Activated CD4-positive, alpha-beta T cell treated with anti-CD3 and anti-CD28 coated beads, Interleukin-2, amount 50 U/mL, for 24 hours (primary cell): ENCODE measurements at places on chromosomes 1 and 21.

GRCh38 chr21:22490049-22490448 is 1491.8 kb downstream of the NCAM2 start:
- DNase-seq, result no peak

DNA sequence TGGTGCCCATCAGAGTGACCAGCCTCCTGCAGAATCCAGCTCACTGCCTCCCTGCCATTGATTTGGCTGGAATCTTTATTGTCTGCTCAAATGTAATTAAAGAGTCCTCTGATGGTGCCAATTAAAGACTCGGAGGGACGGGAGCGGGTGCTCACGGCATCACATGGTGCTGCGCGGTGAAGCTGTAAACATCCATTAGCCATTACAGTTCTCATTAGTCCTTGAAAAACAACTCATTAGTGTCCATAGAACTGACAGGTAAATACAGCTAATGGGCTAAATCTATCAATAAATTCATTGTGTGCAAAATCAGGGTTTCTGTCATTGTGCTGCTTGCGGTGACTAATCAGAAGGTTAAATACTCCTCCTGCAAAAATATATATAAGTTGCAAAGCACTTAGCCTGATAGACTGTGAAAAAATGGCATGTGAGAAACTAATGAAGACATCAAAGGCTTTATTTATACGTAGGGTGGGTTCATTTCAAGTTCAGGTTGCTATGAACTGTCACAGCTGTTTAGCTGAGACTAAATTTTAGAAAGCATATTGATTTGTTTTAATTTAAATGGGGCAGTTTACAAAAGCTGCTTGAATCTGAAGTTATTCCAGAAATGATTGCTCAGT is 289.8 kb upstream of the POU3F1 start:
- DNase-seq, result no peak

DNA sequence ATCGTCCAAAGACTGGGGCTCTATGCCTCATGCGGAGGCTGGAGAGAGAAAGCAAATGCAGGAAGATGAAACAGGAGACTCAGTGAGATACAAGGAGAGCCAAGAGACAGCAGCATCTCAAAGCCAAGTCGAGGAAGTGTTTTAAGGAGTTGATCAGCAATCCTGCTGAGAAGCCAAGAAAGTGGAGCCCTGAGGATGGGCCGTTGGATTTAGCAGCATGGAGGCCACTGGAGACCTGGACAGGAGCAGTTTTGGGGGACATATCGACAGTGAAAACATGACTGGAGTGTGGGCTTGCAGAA is 107.4 kb upstream of the ZBTB40 start:
- no peak for DNase-seq

DNA sequence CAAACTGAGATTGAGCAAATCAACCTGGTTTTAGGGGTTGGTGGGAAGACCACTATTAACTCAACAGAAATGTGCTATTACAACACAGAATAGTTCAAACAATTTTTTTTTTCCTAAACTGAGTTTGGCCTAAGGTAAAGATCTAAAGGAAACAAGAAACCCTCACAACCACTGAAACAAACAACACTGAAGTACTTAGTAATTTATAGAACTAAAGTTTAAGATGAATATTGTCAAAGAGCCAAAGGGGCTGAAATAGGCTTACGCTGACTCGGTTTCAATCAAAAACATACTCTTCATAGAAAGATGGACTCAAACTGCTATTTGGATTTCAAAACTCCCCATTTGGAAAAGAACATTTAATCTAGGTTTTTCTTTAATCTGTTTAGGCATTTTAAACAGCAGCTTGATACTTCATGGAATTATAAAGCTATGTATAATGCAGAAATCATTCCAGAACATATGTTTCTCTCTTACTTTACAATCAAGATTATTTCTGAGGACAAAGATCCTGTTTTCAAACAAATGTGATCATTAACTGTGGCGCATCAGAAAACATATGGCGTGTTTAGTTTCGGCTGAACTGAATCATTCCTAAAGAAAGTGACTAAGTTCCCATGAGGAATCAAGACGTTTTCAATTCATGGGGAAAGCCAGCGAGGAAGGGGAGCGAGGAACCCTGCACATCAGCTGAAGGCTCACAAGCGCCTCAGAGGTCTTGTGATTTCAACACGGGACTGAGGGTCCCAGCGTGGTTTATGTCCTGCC is 62.7 kb downstream of the SYT6 start:
- no peak for DNase-seq

DNA sequence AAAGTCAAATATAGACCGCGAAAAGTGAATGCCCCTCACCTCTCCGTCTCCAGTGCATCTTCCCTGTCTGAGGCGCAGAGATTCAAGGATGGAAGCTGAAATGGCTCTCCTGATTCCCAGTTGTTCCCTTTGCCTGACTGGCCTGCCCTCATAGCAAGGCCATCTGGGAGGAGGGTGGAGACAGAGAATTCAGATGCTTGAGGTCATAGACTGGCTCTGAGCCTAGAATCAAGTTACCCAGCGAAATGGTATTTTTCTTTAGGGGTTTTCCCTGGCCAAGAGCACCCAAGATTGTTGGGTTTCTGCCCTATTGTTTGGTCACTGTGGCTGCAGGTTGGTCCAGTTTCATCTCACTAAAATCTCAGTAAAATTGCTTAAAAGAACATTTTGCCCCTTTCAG is 7.2 kb downstream of the METTL13 start:
- DNase-seq, result no peak

GRCh38 chr1:232890340-232890943 is 60.0 kb upstream of the NTPCR start:
- no peak for DNase-seq

DNA sequence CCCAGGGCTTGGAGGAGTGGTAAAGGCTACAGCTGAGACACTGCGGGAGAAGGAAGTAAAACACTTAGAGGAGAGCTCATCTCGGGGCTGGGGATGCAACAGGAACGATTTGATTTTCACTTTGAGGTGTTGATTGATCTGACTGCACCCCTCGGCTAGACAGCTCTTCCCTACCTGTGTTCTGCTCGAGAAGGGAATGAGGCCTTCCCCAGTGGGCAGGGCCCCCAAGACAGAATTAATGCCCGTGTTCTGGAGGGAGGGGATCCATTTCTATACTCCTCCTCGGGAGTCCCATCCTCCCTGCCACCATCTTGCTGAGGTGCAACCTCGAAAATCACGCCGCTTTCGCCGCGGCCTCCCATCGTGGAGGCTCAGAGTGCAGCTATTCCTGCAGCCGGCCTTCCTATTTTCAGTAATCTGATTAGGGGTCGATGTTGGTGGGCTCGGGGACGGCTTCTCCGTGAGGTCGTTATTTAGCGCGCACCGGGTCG is 2.4 kb downstream of the ATP2B4 start:
- no peak for DNase-seq

DNA sequence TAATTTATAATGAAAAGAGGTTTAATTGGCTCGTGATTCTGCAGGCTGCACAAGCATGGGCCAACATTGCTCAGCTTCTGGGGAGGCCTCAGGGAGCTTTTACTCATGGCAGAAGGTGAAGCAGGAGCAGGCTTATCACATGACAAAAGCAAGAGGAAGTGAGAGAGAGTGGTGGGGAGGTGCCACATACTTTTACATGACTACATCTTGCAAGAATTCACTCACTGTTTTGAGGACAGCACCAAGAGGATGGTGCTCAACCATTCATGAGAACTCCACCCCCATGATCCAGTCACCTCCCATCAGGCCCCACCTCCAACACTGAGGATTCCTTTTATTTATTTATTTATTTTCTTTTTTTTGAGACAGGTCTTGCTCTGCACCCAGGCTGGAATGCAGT is 5.5 kb upstream of the PLEKHM2 start:
- no peak for DNase-seq

- no peak for DNase-seq
These were observed 19.0 kb upstream of the MGST3 start for GRCh38 chr1:165612062-165612461.

DNA sequence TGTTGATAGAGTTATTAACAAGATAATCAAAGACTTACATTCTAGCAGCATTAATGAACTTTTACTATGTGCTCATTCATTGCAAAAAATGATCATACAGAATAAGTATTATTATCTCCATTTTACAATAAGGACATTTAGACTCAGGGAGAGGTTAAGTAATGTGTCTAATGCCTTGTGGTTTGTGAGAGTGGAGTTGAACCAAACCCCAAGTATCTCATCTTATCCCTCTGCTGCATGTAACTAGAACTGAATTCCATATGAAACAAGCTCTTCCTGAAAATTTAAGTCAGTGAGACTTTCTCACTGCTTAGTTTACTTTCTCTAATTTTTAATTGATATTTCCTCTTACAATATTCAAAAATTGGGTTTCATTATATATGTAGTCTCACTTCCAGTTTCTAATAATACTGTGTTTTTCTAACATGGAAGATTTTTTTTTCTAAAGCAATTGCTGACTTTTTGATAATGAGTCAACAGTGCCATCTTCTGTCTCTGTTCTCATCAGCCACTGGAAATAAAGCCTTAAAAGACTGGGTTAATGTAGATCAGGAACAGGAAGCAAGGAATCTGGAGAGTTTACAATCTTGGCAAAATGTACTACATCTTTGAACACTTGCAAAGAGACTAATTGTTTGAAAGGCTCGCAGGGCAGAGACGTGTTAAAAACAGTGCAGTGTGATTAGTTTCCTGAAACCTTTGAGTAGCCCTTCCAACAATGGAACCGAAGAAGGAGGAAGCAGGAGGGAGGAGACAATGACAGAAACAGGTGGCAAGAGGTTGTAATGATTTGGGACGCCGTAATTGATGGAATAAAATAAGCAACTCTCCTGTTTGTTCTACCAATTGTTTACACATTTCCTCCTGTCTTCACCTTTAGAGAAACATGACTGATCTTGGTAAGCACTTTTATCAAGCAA is 567.6 kb downstream of the MRPL39 start:
- DNase-seq, result no peak

- DNase-seq, result no peak
These were observed 50.7 kb downstream of the SPATA17 start for GRCh38 chr1:217681806-217682205.

- no peak for DNase-seq
These were observed 16.5 kb downstream of the ADAM30 start for GRCh38 chr1:119879510-119880434.

- DNase-seq, result no peak
These were observed 68.4 kb downstream of the ZZZ3 start for GRCh38 chr1:77614037-77614436.

GRCh38 chr1:69527273-69527672 is 40.4 kb upstream of the LRRC7 start:
- no peak for DNase-seq

GRCh38 chr21:29233611-29234540 is 64.8 kb upstream of the BACH1 start:
- peak; percentile 23 for DNase-seq

DNA sequence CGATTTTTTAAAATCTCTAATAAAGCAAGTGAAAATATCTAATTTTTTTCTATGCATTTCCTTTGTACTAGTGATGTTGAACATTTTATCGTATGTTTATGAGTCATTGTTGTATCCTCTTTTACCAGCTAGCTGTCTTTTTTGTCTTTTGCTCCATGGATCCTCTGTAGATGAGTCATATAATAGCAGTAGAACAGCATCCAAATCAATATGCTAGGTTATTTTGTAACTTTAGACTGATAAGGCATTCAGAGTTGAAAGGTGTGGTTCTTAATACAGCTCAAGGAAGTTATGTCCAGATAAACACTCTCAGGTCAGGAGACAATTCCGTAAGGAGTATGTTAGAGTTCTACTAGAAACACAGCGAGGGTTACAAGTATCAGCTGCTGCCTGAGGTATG is 31.9 kb downstream of the MAP10 start:
- no peak for DNase-seq

DNA sequence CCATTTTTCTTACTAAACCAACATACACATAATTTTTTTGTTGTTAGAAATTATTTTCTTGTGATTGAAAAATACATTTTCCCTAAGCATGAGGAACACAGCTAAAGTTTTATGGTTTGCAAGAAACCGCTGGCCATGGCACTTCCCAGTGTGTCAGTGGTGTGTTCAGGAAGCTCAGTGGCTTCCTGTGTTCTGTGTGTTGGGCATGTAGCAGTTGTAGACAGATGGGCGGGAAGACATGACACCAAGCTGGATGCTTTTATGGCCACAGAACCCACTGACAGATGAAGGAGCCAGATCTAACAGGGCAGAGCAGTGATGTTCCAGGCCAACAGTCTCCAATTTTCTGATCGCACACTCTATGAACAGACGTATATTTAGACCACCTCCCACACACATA is 119.8 kb downstream of the GALNT2 start:
- DNase-seq, result no peak

- no peak for DNase-seq
These were observed 40.0 kb upstream of the PTPRC start for GRCh38 chr1:198598796-198599321.

- DNase-seq, result no peak
These were observed 101.7 kb downstream of the NAV1 start for GRCh38 chr1:201640624-201641023.

- DNase-seq, result no peak
These were observed 1.8 kb downstream of the VANGL2 start for GRCh38 chr1:160402001-160402795.

DNA sequence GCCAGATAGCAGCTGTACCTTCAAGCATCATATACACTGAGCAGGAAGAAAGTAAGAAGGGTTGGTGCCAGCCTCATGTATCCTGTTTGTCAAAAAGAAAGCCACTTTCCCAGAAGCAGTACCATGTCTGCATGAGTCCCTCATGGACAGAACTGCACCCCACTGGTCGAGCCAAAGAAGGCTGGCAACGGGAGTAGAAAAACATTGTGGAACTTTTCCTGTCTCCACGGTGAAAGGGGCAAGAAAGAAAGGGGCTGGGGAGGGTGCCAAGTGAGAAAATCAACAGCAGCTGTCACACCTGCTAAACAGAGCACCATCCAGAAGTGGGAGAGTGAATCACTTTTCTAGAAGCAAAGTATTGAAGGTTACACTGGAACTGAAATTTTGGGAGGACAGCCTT is 621.7 kb downstream of the LMO4 start:
- DNase-seq, result no peak

- DNase-seq, result no peak
These were observed 30.9 kb upstream of the ID3 start for GRCh38 chr1:23590058-23590783.

GRCh38 chr1:19000065-19000464 is 43.6 kb upstream of the IFFO2 start:
- no peak for DNase-seq

DNA sequence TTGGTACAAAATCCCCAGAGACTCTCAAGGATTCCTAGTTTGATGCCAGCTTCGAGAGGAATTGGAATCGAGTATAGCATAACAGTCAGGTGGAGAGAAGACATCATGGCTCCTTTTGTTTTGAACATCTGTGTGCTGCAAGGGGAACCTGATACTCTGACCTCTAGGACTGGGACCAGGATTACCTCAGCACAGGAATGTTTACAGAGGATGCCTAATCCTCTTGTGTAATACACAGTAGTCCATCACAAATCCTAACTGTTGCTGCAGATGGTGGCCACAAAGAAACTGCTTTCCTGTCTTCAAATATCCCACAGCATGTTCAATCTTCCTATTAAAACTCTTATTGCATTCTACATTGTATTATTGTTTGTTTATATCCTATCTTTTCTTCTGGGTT is 111.8 kb upstream of the PRMT6 start:
- DNase-seq, result no peak

GRCh38 chr1:2589431-2590232 is 3.1 kb downstream of the PRXL2B start:
- DNase-seq, result no peak

- DNase-seq, result no peak
These were observed 7.0 kb downstream of the CAPZB start for GRCh38 chr1:19478322-19478721.

GRCh38 chr1:156124557-156125483 is 10.3 kb downstream of the LMNA start:
- DNase-seq, result no peak
